ENCODE measurements at places on chromosomes 1 and 21.

DNA sequence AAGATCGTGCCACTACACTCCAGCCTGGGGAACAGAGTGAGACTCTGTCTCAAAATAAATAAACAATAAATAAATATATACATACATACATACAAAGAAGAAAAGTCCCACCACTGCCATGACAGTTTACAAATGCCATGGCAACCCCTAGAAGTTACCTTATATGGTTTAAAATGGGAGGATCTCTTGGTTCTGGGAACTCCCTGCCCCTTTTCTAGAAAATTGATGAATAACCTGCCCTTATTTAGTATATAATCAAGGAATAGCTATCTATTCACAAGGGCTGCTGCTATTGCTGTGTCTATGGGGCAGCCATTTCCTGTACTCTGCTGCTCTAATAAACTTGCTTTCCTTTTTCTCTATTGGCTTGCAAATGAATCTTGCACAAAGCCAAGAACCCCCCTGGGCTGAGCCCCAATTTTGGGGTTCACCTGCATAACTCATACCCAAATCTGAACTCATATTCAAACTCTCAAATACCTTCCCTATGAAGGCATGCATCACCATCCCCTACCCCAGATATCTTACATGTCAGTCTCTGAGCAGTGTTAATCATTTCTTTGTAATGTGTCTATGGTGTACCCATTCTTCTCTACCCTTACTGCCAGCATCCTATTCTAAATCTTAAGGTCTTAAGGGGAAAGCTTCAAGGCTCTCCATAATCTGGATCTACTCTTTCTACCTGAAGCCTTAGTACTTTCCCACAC lies 9.0 kb downstream of the GON4L start:
- no peak for DNase-seq

DNA sequence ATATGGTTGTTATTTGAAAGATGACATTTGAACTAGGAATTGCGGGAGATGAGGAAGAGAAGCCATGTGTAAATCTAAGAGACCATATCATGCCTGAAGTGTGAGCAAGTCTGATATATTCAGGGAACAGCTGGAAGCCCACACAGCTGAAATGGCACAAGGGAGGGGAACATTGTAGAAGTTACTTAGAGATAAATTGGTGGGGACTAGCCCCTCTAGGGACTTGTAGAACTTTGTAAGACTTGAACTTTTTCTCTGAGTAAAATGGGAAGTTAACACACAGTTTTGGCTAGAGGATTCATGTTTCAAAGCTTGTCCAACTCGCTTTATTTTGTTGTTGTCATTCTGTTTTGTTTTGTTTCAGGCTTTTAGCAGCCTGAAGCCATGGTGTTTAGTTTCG lies 216.4 kb downstream of the FMN2 start:
- DNase-seq = no peak

GRCh38 chr1:181486098-181486420 lies 2.7 kb downstream of the CACNA1E start:
- no peak for DNase-seq

DNA sequence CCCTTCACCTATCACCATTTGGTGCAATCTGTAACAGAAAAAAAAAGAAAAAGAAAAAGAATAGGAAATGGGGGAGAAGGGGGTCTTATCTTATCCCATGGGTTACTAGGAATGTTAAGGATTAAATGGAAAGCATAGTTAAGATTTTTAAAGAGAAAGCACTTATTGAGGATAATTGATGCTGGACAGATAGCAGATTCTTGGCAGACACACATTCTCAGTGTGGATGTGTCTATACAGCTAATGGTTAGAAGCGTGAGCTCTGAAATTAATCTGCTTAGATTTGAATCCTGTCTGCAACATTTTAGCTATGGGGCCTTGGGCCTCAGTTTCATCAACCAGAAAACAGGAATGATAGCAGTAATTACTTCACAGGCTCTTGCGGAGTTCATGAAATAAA lies 67.1 kb downstream of the SSBP3 start:
- DNase-seq = no peak

- DNase-seq = no peak
These were observed 88.0 kb downstream of the XCL2 start for GRCh38 chr1:168455764-168456163.

DNA sequence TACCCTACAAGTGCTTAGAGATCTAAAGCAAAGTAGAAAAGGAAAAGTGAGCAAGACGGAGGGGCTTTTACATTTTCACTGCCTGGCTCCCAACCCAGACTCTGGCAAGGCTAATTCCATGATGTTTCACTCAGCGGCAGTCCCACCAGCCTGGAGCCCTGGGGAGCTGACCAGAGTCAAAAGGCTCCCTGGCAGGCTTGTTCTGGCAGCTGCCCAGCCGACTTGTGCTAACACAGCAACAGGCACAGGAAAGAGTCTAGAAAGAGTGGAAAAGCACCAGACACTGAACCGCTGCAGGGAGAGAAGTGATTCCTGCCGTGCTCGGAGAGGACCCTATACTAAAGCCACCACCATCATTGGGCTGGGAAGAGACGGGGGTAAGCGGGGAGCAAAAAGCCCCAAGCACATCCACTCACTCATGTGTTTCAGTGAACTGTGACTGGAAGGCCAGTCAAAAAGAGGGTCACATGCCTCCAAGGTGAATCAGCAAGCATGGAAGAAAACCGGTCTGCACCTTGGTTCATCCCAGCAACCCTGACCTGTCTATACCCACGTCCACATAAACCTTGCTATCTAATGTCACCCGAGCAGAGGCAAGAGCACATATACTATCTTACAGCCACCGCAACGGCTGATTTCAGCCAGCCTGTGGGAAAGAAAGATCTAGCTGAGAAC lies 8.0 kb downstream of the SMIM12 start:
- DNase-seq = no peak

- no peak for DNase-seq
These were observed 104.8 kb downstream of the OMA1 start for GRCh38 chr1:58441699-58442098.

GRCh38 chr1:59549903-59550302 lies 253.0 kb downstream of the FGGY start:
- DNase-seq = peak; percentile 77

DNA sequence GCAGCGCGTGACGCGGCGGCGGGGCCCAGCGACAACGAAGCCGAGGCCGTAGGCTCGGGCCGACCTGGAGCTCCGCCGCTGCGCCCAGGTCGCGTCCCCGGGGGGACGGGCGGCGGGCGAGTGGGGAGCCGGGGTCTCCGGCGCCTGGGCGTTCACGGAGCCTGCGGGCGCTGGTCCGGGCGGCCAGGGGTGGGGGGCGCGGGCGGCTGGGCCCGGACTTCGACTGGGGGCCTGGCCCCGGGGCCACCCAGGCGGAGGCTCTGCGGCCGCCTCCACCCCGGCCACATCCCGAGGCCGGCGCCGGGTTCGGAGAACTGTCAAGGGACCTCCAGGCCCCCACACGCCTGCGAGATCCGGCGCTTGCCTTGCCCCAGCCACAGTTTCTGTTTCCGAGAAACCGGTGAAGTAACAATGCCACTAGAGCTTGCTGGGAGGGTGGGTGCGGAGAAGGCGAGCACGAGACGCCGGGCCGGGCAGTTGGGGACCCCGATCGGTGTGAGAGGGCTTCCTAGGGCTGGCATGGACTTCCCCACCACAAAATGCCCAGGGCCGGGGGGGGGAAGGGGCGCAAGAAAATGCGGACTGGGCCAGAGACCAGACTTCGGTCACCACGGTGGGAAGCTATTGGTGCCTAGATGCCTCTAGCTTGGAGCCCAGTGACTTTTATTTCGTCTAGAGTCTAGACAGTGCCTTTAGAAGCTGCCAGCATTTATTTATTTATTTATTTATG lies 501 bp downstream of the FBXO6 start:
- DNase-seq = no peak

- DNase-seq = no peak
These were observed 26.2 kb upstream of the HHAT start for GRCh38 chr1:210302501-210302900.

DNA sequence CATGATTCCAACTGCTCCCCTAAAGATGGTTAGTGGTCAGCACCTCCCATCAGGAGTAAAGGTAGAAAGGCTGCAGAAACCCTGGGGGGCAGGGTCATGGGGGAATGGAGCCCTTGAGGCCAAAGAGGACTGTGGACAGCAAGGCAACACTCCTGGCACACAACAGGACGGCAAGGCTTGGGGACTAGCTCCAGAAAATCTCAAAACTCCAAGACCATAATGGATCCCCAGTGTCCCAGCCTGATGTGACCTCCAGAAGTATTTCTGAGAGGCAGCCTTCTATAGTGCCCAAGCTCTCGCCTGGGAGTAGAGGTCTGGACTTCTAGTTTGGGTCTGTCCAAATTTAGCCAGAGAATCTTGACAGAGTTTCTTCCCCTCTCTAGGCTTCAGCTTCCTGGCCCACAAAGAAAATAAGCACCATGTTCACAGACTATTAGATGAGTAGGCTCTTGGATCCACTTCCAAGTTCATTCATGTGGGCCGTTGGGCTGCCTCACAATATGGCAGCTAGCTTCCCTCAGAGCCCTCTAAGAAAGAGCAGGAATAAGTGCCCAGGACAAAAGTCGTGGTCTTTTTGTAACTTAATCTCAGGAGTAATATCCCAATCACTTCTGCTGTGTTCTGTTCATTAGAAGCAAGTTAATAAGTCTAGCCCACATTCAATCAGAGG lies 6.9 kb downstream of the CD2 start:
- DNase-seq = no peak

GRCh38 chr1:97654876-97655585 lies 265.8 kb downstream of the DPYD start:
- DNase-seq = no peak

GRCh38 chr1:41983451-41983850 lies 64.7 kb upstream of the HIVEP3 start:
- DNase-seq = no peak

GRCh38 chr21:33286600-33287456 lies 20.7 kb downstream of the IL10RB start:
- peak; percentile 40 for DNase-seq

GRCh38 chr1:89780721-89781120 lies 40.1 kb upstream of the LRRC8D start:
- no peak for DNase-seq

Measured in skeletal muscle cell (primary cell).